ENCODE measurements at places on chromosomes 11 and 22.

- no peak for DNase-seq
Measured at GRCh38 chr11:125333354-125334073, 162.6 kb downstream of the FEZ1 start.

DNA sequence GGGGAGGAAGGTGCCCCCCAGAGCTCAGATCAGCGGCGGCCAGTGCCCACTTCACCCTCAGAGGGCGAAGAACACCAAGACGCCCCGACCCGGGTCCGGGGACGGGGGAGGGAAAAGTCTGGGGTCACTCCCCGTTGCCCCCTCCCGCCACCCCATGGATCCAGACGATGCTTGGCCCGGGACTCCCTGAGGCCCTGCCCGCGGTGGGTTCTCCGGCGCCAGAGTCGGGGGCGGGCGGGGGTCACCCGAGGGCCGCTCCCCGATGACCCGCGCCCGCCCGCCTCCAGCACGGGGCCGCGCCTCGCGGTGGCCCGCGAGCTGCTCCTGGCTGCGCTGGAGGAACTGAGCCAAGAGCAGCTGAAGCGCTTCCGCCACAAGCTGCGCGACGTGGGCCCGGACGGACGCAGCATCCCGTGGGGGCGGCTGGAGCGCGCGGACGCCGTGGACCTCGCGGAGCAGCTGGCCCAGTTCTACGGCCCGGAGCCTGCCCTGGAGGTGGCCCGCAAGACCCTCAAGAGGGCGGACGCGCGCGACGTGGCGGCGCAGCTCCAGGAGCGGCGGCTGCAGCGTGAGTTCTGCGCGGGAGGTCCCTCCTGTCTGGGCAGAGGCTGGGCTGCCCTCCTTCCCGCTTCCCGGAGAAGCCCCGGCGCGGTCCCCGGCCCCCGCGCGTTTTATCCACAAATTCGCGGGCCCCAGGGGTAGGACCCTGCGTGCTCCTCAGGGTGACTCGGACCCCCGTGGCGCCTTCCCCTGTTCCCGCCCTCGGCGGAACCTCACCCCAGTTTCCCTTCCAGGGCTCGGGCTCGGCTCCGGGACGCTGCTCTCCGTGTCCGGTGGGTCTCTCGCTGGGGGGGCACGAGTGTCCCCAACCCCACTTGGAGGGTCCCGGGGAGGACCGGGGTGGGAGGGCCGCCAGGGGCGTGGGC is 1.1 kb downstream of the NLRP6 start:
- DNase-seq: peak; percentile 53

- no peak for DNase-seq
Measured at GRCh38 chr11:104665641-104666040, 232.6 kb downstream of the CASP12 start.

DNA sequence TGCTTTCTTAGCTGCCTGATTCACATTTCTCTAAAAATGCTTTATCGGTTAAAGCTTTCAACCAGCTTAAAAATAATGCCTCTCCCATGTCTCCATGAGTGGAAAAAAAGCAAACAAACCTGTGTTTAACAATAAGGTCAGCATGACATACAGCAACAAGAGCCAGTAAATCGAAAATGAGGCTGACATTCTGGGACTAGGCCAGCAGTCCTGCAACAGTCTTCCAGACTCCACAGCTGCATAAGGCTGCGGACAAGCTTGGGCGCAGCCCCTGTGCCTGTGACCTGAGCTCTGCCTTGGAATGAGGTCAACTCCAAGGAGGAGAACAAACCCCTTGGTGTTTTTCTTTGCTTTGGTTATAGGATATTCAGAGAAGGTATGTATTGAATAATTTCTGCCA is 95.5 kb downstream of the PGR start:
- no peak for DNase-seq

- DNase-seq: no peak
Measured at GRCh38 chr11:133753150-133753549, 92.2 kb downstream of the SPATA19 start.

DNA sequence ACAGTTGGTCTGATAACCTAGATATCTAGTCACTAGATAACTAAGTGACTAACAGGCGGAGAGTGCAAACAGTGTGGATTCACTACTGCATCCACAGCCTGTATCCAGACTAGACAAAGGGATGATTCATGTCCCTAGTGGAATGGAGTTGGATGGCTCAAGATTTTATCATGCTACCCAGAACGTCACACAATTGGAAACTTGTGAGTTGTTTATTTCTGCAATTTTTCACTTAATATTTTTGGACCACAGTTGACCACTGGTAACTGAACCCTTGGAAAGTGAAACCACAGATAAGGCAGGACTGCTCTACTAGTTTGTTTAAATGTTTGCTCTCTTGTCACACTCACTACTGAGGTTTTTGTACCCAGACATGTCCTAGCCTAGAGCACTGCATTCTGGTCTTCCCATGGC is 76.0 kb downstream of the UBASH3B start:
- DNase-seq: no peak

DNA sequence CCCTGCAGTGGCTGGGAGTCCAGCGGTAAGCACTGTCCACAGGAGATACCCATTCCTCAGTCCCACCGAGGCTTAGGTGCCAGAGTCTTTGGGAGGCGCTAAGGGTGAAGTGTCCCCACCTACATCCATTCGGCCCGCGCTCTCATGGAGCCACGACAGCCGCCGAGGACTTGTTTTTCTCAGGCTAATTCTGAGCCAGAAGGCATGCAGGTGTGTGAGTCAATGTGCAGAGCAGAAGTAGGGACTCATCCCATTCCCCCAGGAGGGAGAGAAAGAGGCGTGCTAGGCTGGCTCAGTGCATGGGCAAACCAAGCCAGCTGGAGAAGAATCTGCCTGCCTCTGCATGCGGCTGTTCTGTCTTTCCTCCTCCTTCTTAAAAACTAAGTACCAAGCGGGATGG is 46.6 kb downstream of the KCNC1 start:
- no peak for DNase-seq

DNA sequence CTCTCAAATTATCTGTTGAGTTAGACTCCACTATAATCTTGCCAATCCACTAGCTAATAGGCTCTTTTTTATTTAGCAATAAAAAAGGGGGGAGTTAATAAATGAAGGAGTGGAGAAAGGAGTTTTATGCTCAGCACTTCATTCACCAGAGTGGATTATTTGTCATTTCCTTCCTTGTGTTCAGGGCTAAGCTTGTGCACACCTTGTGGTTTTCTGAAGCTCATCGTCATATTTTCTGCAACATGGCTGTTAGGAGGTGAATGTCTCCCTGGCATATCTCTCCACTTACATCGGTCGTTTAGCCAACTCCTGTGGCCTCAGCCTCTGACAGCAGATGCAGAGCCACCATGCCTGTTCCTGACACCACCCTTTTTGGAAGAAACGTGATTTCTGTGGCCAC is 83.9 kb upstream of the MTNR1B start:
- DNase-seq: no peak

- DNase-seq: no peak
Measured at GRCh38 chr11:108340973-108341372, 118.1 kb downstream of the ATM start.

GRCh38 chr22:50674606-50675552 is 2.3 kb downstream of the SHANK3 start:
- peak; percentile 24 for DNase-seq

DNA sequence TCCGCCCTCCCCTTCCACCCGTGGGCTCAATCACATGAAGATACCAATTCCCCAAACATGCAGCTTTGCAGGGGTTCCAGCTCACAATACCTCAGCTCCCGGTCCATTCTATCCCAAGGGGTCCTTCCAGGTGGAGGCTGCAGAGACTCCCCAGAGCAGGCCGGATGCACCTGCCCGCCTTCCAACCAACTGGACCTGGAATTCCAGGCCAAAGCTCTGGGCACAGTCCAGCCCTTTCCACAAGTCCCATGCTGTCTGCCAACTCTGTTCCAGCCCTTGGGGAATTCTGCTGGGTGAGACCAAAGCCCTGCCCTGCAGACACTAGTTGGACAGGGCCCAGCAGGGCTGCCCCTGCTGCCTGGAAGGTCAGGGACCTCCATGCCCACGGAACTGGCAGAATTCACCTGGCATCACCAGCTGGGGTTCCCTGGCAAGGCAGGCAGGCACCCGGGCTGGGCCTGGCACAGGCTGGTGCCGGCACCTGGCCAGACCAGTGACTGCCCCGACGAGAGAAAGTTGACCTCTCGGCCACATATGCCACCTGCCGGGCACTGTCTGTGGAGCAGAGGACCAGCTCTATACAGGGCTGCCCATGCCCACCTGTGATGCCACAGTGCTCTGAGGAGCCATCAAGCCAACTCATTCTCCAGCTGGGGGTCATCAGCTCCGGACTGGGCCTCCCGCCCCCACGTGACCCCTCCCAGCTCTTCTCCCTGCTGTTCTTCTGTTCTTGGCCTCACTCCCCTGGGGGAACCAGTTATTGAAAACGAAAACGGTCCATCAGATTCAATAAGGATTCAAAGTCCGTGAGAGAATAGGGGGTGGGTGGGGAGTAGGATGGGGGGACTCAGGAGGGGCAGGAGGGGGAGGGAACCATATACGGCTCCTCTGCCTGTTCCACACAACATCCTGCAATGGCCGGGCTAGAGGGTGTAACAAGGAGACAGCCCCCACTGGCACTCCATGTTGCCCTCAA is 4.7 kb downstream of the SYT7 start:
- DNase-seq: no peak

DNA sequence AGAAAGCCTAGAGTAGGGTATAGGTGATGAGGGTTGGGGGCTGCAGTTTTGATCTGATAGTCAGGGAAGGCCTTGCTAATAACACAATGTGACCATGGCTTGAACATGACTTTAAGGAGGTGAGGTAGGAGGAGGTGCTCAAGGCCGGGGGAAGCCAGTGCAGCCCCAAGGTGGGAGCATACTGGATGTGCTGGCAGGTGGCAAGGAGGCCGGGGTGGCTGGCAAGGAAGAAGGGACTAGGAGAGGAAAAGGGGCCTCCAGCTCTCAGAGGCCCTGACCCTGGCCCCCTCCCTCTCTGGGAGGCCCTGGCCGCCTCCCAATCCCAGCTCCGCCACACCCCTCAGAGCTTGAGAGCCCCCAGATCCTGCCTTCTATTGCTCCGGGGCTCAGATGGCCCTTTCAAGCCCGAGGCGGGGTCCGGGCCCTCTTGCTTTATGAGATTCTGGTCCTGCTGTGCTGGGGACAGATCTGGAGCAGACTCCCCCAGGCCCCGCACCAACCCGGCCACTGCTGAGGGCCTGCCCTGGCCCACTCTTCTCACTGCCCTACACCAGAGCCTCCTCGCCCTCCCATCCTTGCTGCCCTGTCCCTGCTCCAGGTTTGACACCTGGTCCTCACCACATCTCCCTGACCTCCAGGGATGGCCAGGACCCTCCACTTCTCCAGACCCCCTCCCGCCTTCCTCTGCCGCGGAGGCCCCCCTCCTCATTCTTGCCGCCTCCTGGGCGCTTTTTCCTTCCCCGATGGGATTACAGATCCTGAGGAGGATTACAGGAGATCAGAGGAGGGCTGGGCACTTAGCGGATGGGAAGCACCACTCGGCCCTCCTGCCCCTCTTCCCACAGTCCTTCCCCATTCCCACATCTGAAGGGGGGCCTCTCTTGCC is 1.8 kb downstream of the PITPNM1 start:
- DNase-seq: no peak

GRCh38 chr22:40533712-40534378 is 102.7 kb downstream of the MRTFA start:
- DNase-seq: peak; percentile 76

- peak; percentile 12 for DNase-seq
Measured at GRCh38 chr11:46414466-46414796, 22.9 kb upstream of the CHRM4 start.

GRCh38 chr11:72740060-72740424 is 12.2 kb downstream of the ARAP1 start:
- DNase-seq: no peak

DNA sequence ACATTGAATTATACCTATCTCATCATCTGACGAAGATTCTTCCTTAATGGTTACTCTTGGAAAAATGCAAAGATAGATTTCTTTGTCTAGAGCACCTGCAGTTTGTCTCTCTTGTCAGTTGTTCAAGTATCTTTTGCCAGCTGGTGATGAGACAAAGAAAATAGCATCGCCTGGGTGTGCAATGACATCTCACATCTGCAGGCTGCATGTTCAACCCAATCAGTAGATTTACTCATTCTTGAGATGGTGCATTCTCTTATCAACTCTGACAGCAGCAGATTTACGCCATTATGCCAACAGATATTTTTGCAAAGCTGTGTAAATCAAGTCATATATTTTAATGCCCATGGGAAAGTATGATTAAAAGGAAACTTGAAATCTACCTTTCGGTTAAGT is 164.6 kb upstream of the PDGFD start:
- DNase-seq: no peak

GRCh38 chr22:23180893-23181720 is 798 bp downstream of the BCR start:
- DNase-seq: peak; percentile 51

- no peak for DNase-seq
Measured at GRCh38 chr11:59025097-59025496, 61.0 kb upstream of the GLYATL1B start.

GRCh38 chr11:126592496-126593410 is 237.3 kb downstream of the ST3GAL4 start:
- no peak for DNase-seq

GRCh38 chr11:25943777-25944661 is 387.9 kb upstream of the ANO3 start:
- DNase-seq: no peak

GRCh38 chr22:22783575-22783974 is 104.0 kb upstream of the IGLL5 start:
- no peak for DNase-seq

- no peak for DNase-seq
Measured at GRCh38 chr22:29635734-29636357, 32.4 kb downstream of the NF2 start.

- DNase-seq: no peak
Measured at GRCh38 chr11:27293515-27294417, 69.2 kb downstream of the CCDC34 start.

GRCh38 chr22:23523713-23524112 is 56.4 kb downstream of the IGLL1 start:
- DNase-seq: no peak

GRCh38 chr11:79412761-79413160 is 28.1 kb downstream of the TENM4 start:
- DNase-seq: no peak

GRCh38 chr11:117273550-117274289 is 17.4 kb upstream of the BACE1-AS start:
- no peak for DNase-seq

GRCh38 chr11:29255401-29255800 is 761.4 kb downstream of the KCNA4 start:
- no peak for DNase-seq

- DNase-seq: no peak
Measured at GRCh38 chr11:87712391-87712790, 462.9 kb downstream of the RAB38 start.

- no peak for DNase-seq
Measured at GRCh38 chr11:1153105-1153950, 4.4 kb upstream of the MUC5AC start.

- DNase-seq: no peak
Measured at GRCh38 chr11:119416606-119417580, 6.1 kb downstream of the THY1 start.

DNA sequence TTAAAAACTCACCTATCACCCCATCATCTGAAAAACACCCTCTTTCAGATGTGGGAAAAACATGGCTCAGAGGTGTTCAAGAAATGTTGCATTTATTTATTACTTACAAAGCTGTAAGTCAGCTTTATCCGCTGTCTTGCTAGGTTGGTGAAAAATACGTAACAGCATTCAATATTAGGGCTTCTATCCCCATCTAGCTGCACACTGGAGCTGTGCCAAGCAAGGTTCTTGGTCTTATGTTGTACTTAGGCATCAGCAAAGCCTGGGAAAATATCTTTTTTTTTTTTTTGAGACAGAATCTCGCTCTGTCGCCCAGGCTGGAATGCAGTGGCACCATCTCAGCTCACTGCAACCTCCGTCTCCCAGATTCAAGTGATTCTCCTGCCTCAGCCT is 7.5 kb downstream of the SERPING1 start:
- no peak for DNase-seq

- no peak for DNase-seq
Measured at GRCh38 chr11:131307506-131307905, 62.9 kb upstream of the NTM start.

All from stimulated activated naive CD4-positive, alpha-beta T cell (primary cell).